ENCODE measurements at places on chromosomes 2 and 18. TPM values are rescaled to one million over a fixed set of nuclear protein-coding genes. Genes with fewer than 3 reads are reported as not detected.

CROCC2 gene
- polyA plus RNA-seq, result 0.16 TPM

C2orf81 gene
- polyA plus RNA-seq, result 0.92 TPM

GPR55 gene
- 0.88 TPM for polyA plus RNA-seq

DHRS9 gene
- 33.4 TPM for polyA plus RNA-seq

CHRND gene
- not detected for polyA plus RNA-seq

SLC35G4 gene
- polyA plus RNA-seq, result not detected

KIAA2012 gene
- polyA plus RNA-seq, result not detected

NT5C1B gene
- polyA plus RNA-seq, result not detected

Data from esophagus (tissue), 2 donors.